ENCODE measurements at places on chromosomes 3 and 15. TPM values are rescaled to one million over a fixed set of nuclear protein-coding genes. Genes with fewer than 3 reads are reported as not detected.

CHRM5 gene
- not detected for total RNA-seq

GRCh38 chr3:169901453-169901852 is 9.9 kb upstream of the SAMD7 start:
- H3K36me3 ChIP-seq: no peaks in the 10 kb centered on the region
- H3K27me3 ChIP-seq: no peaks in the 10 kb centered on the region
- no peak for DNase-seq

DNA sequence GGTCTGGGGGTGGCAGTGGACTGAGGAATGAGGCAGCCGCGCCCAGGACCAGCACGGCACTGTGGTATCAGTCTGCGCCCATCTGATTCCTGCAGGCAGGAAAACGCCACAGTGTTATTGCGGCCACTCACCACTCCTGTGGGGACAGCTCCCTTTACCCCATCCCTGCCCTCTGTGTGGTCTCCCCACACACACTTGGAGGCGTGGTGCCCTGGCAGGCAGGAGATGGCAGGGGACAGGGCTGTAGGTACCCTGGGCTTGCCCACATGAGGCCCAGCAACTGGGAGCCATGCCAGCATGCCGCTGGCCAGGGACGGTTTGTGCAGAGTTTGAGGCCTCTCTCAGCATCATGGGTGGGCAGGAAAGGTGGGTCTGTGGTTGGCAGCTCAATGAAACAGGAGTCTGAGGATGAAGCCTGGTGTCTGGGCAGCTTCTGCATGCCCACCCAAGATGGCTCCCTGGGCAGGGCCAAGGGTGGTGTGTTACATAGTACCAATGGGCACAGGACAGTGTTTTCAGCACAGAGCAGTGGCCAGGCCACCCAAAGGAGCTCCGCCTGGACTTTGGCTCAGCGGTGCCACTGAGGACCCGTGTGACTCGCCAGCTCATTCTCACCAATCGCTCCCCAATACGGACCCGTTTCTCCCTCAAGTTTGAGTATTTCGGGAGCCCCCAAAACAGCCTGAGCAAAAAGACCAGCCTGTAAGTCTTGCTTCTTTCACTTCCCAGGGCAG is 27.2 kb downstream of the ACAA1 start:
- no peak for DNase-seq
- no peaks in the 10 kb centered on the region for H3K27me3 ChIP-seq
- H3K36me3 ChIP-seq: no peaks in the 10 kb centered on the region
- no peak overlapping the region for H3K27ac ChIP-seq
- H3K4me3 ChIP-seq: no peak overlapping the region
- H3K4me1 ChIP-seq: no peaks in the 10 kb centered on the region

GRCh38 chr3:144770281-144770680 is 798.7 kb downstream of the DIPK2A start:
- no peaks in the 10 kb centered on the region for H3K27me3 ChIP-seq
- H3K4me1 ChIP-seq: no peaks in the 10 kb centered on the region
- no peaks in the 10 kb centered on the region for H3K36me3 ChIP-seq

DNA sequence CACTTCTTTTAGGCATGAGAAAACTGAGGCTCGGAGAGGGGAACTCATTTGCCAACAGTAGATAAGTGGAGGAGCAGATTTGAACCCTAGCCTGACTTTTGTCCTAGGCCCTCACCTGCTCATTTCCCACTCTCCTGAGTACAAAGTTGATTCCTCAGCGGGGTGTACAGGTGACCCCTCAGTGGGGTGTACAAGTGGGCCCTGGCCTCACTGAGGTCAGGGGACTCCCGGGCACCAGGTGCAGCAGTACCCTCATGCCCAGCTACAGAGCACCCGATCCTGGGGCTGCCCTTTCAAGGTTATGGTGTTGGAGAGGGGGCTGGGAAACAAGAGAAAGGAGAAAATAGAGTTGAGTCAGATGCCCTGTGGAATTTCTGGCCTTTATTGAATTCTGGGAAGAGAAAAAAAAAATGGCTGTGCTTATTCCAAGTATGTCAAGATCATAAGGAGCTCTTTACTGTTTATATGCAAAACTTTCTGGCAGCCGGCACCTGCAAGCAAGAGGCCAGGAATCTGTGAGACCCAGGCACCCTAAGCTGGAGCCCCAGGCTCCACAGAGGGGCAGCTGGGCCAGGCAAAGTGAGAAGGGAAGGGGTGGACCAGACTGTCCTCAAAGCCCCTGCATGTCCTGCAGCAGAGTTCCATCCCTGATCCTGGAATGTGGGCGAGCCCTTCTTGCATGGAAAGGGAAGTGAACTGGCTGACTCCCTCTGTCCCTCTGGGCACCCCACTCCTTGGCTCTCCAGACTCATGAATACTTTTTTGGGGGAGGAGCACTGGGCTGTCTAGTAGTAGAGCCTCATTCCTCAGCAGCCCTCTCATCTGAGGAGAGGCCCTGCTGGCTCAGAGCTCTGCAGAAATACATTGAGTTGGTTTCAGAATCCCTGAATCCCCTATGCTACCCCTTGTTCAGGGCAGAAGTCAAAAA is 43.1 kb downstream of the AMOTL2 start:
- DNase-seq: no peak
- no peaks in the 10 kb centered on the region for H3K36me3 ChIP-seq
- H3K4me3 ChIP-seq: no peak overlapping the region
- no peaks in the 10 kb centered on the region for H3K27me3 ChIP-seq
